ENCODE measurements at places on chromosomes 3 and 15. TPM values are rescaled to one million over a fixed set of nuclear protein-coding genes. Genes with fewer than 3 reads are reported as not detected.

DNA sequence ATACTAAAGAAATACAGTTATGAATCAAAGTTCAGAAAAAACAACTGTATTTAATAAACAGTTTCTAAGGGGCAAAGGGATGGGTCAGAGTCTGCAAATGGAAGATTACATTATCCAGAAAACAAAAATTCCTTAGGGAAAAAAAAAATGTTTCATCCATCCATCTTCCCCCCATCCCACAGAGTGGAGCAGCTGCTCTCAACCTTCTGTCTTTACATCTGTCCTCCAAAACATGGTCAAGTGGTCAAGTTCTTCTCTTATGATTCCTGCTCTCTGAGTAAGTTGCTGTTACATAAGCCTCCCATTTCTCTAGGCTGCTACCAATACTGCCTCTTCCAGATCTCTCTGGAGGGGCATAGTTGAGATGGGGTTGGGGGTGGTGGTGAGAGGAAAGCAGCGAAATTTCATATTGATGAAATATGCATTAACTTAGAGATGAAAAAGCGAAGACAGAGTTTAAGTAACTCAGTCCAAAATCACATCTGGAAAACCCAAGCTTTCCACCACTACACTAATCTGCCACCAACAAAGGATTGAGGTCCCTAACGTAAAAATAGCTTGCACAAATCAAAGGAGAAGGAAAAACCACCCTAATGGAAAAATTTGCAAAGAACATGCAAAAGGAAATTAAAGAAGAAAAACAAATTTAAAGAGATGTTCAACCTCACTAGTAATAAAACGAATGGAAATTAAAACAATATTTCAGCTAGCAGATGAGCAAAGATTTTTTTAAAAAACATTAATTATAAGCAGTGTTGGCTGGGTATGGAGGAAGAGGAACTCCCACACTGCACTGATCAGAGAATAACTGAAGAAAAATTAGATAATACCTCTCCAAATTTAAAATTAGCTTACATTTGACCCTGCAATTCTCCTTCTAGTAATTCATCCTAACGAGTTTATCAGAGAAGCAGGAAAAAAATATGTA lies 109.5 kb downstream of the ST8SIA2 start:
- no peak for DNase-seq

LDHAL6B gene
- not detected for total RNA-seq

FSD2 gene
- total RNA-seq, result not detected

GRCh38 chr3:13009946-13010315 lies 63.3 kb downstream of the IQSEC1 start:
- DNase-seq, result no peak

- DNase-seq, result no peak
Observed at GRCh38 chr3:73473898-73474416, 150.8 kb downstream of the PDZRN3 start.

Measured in RPMI7951 (cell line).